ENCODE measurements at places on chromosomes 7 and 10. TPM values are rescaled to one million over a fixed set of nuclear protein-coding genes. Genes with fewer than 3 reads are reported as not detected.

The HYAL4 gene
- total RNA-seq, result not detected

The C1QL3 gene
- total RNA-seq, result not detected

The TRIL gene
- 6.1 TPM for total RNA-seq

The SLC13A1 gene
- not detected for total RNA-seq

The LGI1 gene
- total RNA-seq, result not detected

The SPDYE5 gene
- total RNA-seq, result not detected

The LEP gene
- total RNA-seq, result 306 TPM

The LRRD1 gene
- total RNA-seq, result not detected

The HNRNPA2B1 gene
- total RNA-seq, result 285 TPM

The ZNF273 gene
- total RNA-seq, result 2.7 TPM

The C7orf57 gene
- not detected for total RNA-seq

The HTRA1 gene
- total RNA-seq, result 281 TPM

The TET1 gene
- 6.5 TPM for total RNA-seq

The TRPV6 gene
- total RNA-seq, result under 0.01 TPM

The BMPER gene
- total RNA-seq, result 6.1 TPM

The CYP2C19 gene
- total RNA-seq, result 0.50 TPM

The ENKUR gene
- not detected for total RNA-seq

The PVRIG gene
- total RNA-seq, result 2.2 TPM

The PLEKHA8 gene
- total RNA-seq, result 6.0 TPM

The TMEM213 gene
- total RNA-seq, result not detected

The MEIG1 gene
- not detected for total RNA-seq

The MSMB gene
- total RNA-seq, result not detected

Data from omental fat pad (tissue), 4 donors.